Epithelial cell of proximal tubule (primary cell): ENCODE measurements at places on chromosomes 4 and X.

GRCh38 chr4:25580633-25581467 is 74.8 kb upstream of the SLC34A2 start:
- no peak for DNase-seq

DNA sequence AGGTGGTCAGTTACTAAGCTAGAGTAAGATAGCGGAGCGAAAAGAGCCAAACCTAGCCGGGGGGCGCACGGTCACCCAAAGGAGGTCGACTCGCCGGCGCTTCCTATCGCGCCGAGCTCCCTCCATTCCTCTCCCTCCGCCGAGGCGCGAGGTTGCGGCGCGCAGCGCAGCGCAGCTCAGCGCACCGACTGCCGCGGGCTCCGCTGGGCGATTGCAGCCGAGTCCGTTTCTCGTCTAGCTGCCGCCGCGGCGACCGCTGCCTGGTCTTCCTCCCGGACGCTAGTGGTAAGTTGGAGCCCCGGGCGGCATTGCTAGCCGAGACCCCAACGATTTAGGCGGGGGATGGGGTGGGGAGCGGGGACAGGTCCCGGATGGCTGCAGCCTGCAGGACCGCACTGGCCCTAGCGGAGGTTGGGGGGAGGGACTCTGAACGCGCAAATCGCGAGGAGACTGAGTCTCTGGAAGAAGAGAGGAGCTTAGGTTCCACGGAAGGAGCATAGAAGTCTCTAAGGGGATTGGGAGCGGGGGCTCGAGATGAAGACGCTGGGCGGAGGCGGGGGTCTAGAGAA is 573 bp downstream of the HTR2C start:
- DNase-seq, result no peak

GRCh38 chr4:137705171-137705783 is 173.0 kb upstream of the PCDH18 start:
- no peak for DNase-seq

DNA sequence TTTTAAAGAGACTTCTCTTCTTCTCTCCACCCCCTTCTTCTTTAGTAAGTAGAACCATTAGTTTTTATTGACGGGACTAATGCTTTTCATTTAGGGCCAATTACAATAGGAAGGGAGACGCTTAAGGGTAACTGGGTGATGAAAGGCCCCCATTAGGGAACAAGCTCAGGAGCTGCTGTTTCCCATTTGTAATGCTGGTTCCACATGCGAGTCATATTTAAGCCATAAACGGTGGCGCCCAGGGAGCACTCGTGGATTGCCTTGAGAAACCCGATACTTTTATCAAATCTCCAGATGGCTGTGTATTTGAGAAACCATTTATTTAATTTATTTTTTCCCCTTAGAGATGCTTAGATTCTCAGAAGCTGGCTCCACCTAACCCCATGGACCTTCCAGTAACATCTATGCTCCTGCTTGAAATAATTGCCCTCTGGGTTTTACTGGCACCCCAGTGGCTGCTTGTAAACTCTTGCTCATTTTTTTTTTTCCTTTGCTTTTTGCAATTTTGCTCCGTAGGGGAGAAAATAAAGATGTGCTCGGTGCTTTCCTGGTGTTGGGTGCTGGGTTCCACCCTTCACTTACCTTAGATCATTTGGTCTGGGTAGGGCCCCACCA is 124.2 kb upstream of the MSX1 start:
- no peak for DNase-seq

DNA sequence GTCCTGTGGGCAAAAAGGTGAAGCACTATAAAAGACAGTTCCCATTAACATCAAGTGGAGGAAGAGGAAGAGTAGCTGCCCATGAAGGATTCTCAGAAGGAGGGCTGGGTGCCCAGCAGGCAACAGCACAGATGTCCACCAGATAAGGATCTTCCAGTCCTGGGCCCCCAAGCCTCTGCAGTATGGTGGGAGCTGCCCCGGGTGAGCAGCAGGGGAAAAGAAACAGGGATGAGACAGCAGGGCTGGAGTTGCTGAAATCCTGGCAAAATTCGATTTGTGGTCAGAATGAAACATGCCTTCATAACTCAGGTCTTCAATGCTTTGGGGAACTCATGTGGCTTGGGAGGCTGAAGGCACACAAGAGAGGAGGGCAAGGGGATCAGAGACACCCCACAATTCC is 94.6 kb downstream of the RASL11B start:
- no peak for DNase-seq

DNA sequence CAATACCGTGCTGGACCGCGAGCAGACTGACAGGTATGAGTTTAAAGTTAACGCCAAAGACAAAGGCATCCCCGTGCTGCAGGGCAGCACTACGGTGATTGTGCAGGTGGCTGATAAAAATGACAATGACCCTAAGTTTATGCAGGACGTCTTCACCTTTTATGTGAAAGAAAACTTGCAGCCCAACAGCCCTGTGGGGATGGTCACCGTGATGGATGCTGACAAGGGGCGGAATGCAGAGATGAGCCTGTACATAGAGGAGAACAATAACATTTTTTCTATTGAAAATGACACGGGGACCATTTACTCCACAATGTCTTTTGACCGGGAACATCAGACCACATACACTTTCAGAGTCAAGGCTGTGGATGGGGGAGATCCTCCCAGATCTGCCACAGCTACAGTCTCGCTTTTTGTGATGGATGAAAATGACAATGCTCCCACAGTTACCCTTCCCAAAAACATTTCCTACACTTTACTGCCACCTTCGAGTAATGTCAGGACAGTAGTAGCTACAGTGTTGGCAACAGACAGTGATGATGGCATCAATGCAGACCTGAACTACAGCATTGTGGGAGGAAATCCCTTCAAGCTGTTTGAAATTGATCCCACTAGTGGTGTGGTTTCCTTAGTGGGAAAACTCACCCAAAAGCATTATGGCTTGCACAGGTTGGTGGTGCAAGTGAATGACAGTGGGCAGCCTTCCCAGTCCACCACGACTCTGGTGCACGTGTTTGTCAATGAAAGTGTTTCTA is 3.2 kb downstream of the PCDH7 start:
- DNase-seq, result no peak

GRCh38 chr4:26648260-26648659 is 64.4 kb downstream of the TBC1D19 start:
- no peak for DNase-seq

DNA sequence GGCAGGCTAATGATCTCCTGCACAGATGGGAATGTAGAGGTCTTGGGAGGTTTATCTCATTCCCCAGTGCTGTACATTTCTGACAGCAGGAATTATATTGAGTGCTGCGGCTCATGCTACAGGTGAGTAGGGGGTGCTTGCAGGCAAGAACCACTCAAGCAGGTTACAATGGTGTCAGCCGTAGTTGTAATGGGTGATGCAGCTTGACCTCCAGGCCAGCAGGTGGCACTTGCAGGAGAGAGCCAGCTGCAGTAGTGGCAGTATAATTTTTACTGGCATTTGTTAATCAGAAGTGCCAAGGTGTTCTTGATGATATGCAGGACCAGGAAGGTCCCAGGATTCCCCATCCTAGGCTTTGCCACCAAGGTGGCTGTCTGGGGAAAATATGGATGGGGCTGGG is 759.6 kb upstream of the NDST4 start:
- DNase-seq, result no peak

DNA sequence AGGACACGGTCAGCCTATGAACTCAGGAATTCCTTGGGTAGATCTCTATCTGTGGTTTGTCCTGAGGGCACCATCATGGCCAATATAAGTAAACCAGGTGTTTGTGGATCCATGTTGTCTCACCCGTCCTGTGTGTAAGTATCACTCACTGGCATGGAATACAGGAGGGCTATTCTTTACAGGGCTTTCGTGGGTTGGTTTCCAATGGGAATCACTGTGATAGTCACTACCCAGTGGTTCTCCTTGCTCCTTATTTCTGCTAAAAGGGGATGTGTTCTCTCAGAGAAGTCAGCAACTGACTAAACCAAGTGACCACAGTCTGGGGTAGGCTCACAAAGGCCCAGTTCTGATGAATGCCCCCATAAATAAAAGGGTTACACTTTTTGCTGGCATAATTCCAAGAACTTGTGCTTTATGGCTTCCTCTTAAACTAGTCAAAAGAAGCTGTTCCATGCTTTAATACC is 236.7 kb upstream of the JADE1 start:
- no peak for DNase-seq

- DNase-seq, result no peak
These were observed 94.4 kb upstream of the TTC29 start for GRCh38 chr4:147039976-147040575.

DNA sequence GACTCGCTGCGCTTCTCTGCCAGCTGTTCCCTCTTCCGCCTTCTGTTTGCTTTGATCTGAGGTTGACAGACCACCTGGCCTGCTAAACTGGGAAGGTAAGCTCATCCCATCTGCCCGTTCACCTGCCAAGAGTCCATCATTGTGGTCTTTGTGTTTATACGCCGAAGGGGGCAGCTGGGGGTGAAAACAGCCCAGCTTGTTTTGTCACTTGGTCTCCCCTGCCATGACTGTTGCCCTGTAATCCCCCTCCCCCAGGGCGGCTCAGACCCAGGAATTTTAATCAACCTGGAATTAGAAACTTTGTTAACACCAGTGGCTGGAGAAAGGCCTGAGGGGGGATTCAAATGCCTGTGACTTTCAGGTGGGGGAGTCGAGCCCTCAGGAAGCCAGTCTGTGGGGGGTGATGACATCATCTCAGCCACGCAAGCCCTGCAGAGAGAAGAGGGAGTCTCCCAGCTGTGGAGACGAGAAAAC is 333.3 kb downstream of the BCOR start:
- DNase-seq, result no peak

DNA sequence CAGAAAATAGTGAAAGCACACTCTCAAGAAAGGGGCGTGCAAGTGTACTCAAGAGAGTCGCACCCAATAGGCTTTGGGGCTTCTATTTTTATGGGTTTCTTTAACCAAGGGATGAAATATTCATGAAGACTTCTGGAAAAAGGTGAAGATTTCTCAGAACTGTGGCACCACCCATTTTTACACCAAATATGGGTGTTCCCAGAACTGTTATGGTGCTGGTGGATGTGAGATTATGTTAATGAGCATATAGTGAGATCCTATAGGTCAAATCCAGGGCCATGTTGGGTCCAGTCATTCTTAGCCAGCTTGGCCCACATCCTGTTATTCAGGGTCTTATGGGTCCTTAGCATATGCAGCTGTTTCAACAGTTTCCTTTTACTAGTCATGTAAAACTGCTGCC is 61.0 kb upstream of the SMIM10 start:
- no peak for DNase-seq

GRCh38 chr4:84362896-84363655 is 136.0 kb downstream of the NKX6-1 start:
- no peak for DNase-seq

- DNase-seq, result no peak
These were observed 1.5 kb downstream of the CCNG2 start for GRCh38 chr4:77158487-77158861.

DNA sequence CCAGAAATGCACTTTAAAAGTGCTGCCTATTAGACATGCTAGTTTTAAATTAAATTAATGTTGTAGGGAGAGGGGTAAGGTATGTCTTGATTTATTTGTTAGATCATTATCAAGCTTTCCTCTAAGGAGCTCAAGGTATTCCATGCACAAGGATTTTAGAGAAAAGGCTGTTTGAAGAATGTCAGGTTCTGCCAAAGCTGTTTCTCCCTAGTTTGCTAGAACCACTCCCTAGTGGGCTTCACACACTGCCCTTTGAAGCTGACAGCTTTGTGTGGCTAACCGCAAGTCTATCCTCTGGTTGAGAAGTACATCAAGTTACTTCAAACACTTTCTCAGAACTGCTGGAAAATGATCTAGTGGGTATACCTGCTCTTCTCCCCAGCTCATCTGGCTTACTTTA is 32.3 kb downstream of the RASL11B start:
- no peak for DNase-seq

DNA sequence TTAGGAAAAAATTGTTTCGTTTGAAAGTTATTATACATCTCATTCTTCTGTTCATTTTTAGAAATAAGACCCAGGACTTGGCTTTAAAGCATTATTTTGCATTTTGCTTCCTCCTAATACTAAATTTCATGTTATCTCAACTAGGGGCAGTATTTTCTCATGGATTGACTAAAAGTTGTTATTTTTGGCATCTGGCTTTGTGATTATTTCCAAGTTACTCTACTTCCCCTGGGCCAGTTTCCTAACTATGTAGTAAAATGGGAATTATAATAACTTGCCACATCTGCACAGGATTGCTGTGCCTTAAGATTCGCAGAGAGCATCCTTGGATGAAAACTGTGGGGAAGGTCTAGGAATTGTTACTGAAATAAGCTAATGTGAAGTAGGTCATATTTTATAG is 3.0 kb downstream of the RBPJ start:
- DNase-seq, result no peak

DNA sequence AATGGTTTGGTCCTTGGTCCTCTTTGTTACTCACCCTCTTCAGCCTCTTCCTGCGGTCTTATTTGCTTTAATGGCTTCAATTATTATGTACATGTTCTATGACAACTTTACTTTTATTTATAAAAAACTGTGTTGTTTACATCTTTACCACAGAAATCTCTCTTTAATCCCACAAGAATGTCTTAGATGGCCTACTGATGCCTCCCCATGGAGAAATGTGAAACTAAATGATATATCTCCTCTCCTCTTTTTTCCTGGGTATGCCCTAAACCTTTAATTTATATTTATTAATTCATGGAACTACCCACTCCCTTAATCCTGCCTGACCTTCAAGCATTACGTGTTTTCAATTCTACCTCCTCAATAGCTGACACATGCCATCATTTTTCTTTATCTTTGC is 573.2 kb downstream of the CENPC start:
- DNase-seq, result no peak

GRCh38 chrX:150081076-150081475 is 142.8 kb upstream of the EOLA2 start:
- DNase-seq, result no peak

GRCh38 chrX:75335127-75335458 is 61.2 kb downstream of the UPRT start:
- no peak for DNase-seq
